ENCODE measurements at places on chromosomes 7 and 10. TPM values are rescaled to one million over a fixed set of nuclear protein-coding genes. Genes with fewer than 3 reads are reported as not detected.

MRC1 gene
- 0.09 TPM for total RNA-seq

TRIM50 gene
- total RNA-seq = 0.24 TPM

TAS2R5 gene
- total RNA-seq = 2.4 TPM

C1QL3 gene
- 0.20 TPM for total RNA-seq

CTAGE15 gene
- total RNA-seq = 0.35 TPM

VSTM2A gene
- not detected for total RNA-seq

STRIP2 gene
- total RNA-seq = 15.8 TPM

SFRP4 gene
- total RNA-seq = not detected

C10orf105 gene
- total RNA-seq = 0.27 TPM

TDRD1 gene
- total RNA-seq = not detected

OLAH gene
- not detected for total RNA-seq

SPDYE16 gene
- total RNA-seq = 0.34 TPM

FFAR4 gene
- total RNA-seq = not detected

All from endodermal cell (in vitro differentiated cells).